Umbilical cord (tissue), 2 donors: ENCODE measurements at places on chromosomes 3 and 15.

DNA sequence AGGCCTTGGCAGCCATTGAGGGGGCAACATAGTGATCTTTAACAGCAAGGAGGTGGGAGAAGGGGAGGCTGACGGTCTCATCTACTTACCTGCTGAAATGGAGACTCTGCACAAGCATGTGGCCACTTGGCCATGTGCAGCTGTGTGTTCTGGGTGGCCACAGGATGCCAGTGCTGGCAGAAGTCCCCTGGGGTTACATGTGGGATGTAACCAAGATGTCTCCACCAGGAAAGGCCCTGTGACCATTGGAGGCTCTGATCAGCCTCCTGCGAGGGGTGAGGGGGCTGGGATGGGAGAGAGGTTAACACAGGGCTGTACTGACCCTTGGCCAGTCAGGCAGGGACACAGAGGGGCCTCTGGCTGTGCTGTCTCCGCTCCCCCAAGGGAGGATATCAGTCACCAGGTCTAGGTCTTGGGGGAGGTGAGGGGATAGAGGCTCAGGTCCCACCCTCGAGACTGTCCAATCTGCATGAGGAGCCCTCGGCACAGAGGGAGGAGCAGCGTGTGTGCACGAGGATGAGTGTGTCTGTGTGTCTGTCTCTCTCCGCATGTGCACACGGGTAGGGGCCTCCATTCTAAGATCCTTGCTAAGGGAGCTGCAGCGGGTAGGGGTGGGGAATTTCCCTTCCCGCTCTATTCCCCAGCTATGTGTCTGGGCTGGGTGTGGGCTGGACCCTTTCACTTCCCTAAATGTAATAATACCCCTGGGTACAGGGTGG is 19.5 kb downstream of the PRKCD start:
- DNase-seq: no peak

DNA sequence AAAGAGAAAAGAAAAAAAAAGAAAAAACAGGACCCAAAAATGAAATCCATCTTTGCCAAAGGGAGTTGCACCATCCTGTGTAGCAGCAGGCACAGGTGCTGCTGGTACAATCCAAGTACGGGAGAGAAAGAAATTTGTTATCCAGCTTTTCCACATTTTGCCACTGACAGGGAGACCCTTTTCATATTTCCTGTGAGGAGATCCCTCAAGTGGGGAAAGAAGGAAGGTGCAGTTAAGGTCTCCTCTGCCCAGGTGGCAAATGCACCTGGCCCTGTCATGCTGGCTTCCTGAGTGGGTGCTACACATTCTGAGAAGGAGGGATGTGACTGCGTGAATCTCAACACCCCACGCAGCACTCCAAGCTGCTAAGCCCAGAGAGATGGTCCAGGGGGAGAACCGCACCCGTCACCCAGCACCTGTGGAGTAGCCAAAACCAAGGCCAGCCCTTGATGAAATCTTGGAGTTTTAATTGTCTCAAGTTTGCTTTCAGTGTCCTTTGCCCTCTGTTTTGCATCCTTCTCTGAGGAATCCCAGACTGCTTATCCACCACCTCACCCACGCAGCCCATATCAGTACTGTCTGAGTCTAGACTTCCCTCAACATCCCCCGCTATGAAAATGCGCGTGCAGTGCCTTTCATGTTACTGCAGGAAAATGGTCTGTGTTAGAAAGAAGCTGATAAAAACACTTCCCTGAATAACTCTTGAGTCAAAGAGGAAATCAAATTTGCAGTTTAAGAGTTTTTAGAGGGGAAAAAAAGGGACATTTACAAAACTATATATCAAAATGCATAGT is 141.9 kb upstream of the THBS1 start:
- DNase-seq: no peak

DNA sequence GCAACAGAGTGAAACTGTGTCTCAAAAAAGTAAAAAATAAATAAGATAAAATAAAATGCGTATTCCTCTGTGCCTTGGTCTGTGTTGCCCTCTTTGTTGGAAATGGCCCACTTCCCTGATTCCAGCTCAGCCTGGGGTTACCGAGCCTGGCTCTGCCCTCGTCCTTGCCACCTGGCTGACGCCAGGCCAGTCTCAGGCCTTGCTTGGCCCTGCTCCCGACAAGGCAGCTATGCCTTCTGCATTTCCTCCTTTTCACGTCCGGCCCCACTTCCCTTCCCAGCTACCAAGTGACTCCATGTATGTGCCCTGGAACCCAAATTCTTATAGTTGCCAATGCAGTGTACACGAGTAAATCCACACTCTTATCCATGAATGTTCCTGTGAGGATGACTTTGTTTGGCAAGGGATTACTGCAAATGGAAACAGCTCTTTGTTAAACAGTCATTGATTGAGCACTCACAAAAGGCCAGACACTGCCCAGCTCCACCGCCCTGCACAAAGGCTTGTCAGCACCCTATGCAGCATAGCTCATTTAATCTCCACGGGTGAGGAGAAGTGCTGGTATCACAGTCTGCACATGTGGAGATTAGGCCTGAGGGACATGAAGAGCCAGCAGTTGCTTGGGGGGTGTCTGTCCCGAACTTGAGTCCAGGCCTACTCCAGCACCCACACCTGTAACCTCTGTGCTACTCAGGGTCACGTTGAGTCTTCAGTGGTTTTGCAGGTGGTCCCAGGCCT is 25.1 kb downstream of the SPSB4 start:
- DNase-seq: no peak

GRCh38 chr3:39327053-39327745 is 2.3 kb upstream of the CCR8 start:
- no peak for DNase-seq

DNA sequence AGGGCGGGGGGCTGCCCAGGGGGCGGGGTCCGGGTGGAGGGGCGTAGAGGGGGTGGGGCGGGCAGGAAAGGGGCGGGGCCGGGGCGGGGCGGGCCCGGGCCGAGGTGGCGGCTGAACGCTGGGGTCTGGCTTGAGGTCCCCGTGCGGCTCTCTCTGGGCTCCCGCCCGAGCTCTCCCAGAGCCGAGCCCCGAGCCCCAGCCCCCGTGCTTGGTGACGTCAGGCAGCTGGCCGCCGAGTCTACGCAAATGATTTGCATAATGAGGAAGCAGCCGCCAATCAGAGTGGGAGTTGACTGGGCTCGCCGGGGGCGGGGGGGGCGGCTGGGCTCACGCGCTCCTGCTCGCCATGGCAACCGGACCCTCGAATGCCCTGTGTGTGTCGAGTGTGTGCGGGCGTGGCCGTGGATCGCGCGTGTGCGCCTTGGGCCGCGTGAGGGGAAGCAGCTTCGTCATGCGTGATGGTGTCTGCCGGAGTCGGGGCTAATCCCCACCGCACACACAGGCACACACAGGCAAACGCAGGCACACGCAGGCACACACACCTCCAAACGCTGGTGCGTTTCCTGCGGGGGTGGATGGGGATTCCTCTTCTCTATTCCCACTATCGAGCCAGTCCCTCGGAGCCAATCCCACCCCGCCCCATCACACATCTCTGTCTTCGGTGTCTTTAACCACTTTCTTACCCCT is at the start of gene CELF6:
CELF6 (minus strand) TSS at position 173 of the 687 bp plus-strand sequence. CDS start 283 bp downstream, outside the sequence.
- DNase-seq: peak; percentile 73

GRCh38 chr3:172156586-172156955 is 117.2 kb downstream of the FNDC3B start:
- DNase-seq: no peak

DNA sequence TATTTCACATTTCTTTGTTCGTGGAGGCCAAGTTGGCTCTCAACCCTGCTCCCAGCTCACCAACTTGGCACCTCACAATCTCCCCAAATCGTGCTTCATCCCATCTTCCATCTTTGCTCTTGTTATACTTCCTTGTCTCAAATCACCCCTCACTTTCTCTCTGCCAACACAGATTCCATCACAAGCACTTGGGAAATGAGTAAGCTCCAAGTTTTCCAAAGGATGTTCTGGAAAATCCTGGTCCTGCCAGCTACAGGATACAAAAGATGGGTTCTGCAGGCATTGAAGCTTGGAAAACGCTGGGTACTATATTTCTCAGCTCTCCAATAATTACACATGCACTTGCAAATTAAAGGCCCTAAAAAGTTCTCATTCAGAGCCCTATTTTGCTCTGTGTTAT is 4.1 kb upstream of the TM4SF4 start:
- no peak for DNase-seq
